Breast epithelium (tissue), 4 donors: ENCODE measurements at places on chromosomes 2 and 18. TPM values are rescaled to one million over a fixed set of nuclear protein-coding genes. Genes with fewer than 3 reads are reported as not detected.

DNA sequence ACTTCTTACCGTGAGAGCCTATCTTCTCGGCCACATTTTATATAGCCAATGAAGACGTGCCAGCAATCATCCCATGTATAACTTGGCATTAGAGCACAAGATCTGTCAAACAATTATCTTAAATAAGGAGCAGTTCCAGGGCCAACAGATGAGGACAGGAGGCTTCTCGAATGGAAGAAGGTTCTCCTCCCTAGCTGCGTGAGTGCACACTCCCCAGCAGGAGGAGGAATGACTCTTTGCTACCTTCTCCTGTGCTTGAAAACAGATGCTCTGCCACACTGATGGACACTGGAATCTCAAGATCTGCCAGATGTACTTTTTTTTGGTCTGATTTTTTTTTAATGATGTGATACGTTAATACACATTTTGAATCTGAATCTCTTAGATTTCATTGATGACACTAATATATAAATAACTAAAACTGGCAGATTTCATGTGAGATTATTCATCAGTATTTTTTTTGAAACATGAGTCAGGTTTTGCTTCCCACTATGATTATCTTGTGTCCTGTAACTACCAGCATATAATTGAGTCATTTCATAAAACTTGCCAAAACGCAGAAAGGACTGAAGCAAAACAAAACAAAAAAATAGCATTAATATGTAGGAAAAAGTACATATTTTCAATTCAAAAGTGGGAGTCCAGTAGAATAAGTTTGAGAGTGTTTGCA is 626 bp upstream of the VIT start:
- H3K27ac ChIP-seq = no peak overlapping the region
- H3K4me3 ChIP-seq = no peak overlapping the region
- no peaks in the 10 kb centered on the region for H3K36me3 ChIP-seq
- no peaks in the 10 kb centered on the region for H3K4me1 ChIP-seq

- no peak overlapping the region for H3K27ac ChIP-seq
These were observed 301.9 kb upstream of the MYT1L start for GRCh38 chr2:2633017-2633416.

- no peak overlapping the region for H3K27ac ChIP-seq
- no peaks in the 10 kb centered on the region for H3K27me3 ChIP-seq
- no peak for DNase-seq
- H3K4me3 ChIP-seq = no peak overlapping the region
- H3K36me3 ChIP-seq = no peaks in the 10 kb centered on the region
- no peaks in the 10 kb centered on the region for H3K4me1 ChIP-seq
These were observed 145.6 kb upstream of the EPAS1 start for GRCh38 chr2:46151577-46151976.

EGR4 gene
- not detected for total RNA-seq
